Central memory CD8-positive, alpha-beta T cell (primary cell): ENCODE measurements at places on chromosomes 6 and 20.

DNA sequence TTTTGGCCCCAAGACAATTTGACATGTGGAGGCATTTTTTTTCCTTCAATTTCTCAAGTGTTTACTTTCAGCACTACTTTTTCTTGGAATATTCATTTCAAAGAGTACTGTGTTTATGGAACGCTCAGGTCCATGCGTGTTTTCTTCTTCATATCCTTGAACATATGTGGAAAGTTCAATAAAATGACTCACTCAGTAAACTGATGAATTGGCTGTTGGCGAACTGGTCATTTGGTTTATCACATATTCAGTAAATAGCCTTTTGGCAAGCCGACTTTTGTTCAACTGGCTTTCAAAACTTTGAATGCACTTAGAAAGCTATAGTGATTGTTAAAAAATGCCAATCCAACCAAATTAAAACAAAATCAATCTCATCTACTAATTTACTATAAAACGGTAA lies 964.6 kb upstream of the SLC35B3 start:
- no peak for DNase-seq

- no peak for DNase-seq
These were observed 415.4 kb upstream of the SPTLC3 start for GRCh38 chr20:12593342-12593873.

- DNase-seq = no peak
These were observed 603.4 kb upstream of the JAG1 start for GRCh38 chr20:11277170-11277569.

GRCh38 chr6:47967843-47968242 lies 143.2 kb downstream of the PTCHD4 start:
- no peak for DNase-seq

- no peak for DNase-seq
These were observed 13.3 kb downstream of the GRM4 start for GRCh38 chr6:34132486-34133185.

GRCh38 chr20:24873025-24873620 lies 75.9 kb upstream of the CST7 start:
- DNase-seq = no peak

DNA sequence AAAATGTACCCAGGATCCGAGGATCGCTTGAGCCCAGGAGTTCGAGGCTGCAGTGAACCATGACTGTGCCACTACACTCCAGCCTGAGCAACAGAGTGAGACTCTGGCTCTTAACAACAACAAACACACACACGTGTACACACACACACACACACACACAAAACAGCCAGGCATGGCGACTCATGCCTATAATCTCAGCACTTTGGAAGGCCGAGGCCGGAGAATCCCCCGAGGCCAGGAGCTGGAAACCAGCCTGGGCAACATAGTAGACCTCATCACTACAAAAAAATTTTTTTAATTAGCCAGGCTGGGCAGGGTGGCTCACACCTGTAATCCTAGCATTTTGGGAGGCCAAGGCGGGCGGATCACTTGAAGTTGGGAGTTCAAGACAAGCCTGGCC lies 23.3 kb upstream of the ARFGEF2 start:
- DNase-seq = no peak

GRCh38 chr20:15333170-15333569 lies 995.8 kb upstream of the FLRT3 start:
- DNase-seq = no peak

GRCh38 chr6:13146442-13146841 lies 181.9 kb downstream of the TBC1D7 start:
- no peak for DNase-seq

- no peak for DNase-seq
These were observed 24.1 kb downstream of the FASTKD5 start for GRCh38 chr20:3135507-3136070.

GRCh38 chr6:2448826-2449571 lies 203.6 kb upstream of the GMDS start:
- DNase-seq = no peak

- no peak for DNase-seq
These were observed 683.4 kb downstream of the RNF144B start for GRCh38 chr6:19070520-19070919.

GRCh38 chr20:43560974-43561373 lies 2.1 kb downstream of the SGK2 start:
- no peak for DNase-seq

GRCh38 chr6:131424016-131424415 lies 149.0 kb upstream of the ARG1 start:
- no peak for DNase-seq

DNA sequence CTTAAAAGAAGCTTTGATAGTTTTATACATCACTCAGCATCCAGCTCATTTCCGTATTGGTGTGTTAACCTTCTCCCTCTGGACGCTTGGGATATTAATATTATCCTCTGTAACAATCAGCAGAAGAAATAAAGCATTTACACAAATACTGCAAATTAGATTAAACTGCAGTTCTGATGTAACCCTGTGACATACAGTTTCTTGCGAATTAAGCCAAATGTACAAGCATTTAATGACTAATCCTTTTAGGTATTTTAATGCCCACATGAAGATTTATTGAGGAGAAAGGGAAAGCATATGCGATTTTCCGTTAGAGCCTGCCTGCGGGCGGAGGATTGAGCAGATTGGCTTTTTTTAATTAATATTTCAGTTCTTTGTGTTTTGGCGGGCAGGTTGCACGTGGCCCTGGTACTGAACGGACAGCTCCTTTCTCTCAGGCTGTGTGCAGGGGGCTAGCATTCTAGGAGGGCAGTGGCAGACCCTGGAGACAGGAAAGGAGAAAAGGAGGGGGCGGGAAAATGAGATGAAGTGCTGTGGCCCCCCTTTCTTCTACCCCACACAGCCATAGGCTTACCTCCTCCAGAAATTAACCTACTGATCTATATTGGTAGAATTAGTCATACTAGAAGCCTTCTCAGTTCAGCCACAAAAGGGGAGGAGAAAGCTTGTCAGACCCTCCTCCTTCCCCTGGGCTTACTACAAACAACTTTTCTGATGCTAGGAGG lies 14.1 kb upstream of the TFAP2D start:
- no peak for DNase-seq

- DNase-seq = no peak
These were observed 39.5 kb downstream of the FBXO5 start for GRCh38 chr6:152943260-152943897.

DNA sequence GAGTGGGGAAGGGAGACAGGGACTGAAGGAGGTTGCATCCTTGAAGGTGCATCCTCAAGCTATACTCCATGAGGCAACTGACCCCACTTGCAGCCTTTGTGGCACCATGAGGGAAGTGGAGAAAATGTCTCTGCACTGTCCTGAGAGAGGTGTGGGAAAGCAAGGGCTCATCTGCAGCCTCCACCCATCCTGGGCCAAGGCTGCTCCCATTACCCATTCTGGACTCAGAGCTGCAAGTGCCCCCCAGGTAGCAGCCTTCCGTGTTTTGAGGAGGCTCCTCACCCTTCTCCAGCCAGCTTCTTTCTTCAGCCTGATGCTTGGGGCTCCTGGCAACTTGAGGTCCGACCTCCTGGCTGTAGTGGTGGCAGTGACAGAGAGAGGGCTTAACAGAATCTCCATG lies 294.6 kb downstream of the CDH26 start:
- no peak for DNase-seq

- DNase-seq = no peak
These were observed 39.8 kb downstream of the HIVEP1 start for GRCh38 chr6:12051861-12052368.

DNA sequence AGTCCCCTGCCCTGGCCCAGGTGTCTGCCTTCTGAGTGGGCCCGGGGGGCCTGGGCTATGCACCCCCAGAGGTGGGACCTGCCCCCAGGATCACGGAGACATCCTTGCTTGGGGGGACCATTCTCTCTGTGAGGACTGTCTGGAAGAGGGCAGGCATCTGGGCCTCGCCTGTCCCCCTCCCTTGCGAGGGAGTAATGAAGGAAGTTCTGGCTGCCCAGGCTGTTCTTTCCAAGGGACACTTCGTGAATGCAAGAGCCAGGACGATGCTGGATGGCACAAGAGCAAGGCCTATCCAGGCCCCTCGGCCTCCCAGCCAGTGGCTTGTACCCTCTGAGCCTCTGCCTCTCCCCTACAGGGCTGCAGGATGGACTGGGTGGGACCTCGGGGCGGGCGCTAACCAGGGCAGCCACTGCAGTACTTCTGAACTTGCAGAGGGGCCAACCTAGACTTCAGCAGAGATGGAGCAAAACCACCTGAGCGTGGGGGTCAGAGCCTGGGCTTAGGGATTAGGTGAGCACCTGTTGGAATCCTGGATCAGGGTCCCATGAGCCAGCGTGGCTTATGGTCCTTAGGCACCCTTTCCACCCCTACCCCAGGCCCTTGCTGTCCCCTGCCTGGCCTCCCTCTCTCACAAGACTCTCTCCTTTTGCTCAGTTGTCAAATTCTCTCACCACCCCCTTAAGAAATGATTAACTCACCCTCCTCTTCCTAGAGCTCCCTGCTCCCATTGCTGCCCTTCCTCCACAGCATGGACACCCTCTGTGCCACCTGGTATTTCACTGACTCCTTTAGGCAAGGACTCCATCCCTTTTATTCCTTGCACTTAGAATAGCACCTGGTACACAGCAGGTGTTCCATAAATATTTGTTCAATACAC lies 53.2 kb downstream of the CTCFL start:
- DNase-seq = no peak

GRCh38 chr6:6590530-6590929 lies 2.0 kb downstream of the LY86 start:
- DNase-seq = no peak

- no peak for DNase-seq
These were observed 151.8 kb upstream of the PLCB4 start for GRCh38 chr20:8917084-8917483.

DNA sequence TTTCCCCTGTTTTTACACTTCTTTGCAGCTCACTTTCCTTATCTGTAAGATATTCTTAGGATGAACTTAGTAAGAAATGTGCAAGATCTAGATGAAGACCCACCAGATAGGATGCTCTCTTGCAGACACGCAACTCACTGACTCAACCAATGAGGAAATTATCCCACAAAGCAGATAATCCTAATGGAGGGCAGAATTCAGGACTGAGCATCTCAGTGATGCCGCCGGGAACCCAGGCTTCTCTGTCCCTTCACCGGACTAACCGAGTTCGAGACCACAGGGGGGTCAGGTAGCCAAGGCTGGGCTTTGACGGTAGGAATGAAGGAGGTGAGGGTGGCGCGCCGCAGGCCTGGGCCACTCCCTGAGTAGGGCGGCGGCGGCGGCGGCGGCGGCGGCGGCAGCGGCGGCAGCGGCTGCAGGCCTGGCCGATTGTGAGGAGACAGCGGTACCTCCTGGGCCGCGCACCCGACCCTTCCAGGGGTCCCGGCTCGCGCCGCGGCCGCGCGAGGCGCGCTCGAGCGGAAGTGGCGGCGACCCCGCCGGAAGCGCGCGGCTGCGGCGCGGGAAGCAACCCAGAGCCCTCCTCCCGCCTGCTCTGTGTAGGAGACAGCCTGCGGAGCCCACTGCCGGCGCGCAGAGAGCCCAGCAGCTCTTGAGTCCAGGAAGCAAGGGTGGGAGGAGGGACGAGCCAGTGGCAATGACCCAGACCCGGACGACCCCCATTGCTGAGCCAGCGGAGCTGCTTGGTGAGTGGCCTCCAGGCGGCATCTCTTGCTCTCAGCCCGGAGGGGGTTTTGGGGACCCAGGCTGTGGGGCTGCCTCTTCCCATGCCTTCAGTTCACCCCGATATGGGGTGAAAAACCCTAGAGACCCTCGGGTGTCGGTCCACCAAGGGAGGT lies at the start of gene KHDC1:
TSS of gene KHDC1 (minus strand) at position 526 of the 899 bp plus-strand sequence. CDS start 20,679 bp downstream, outside the sequence.
- peak; percentile 39 for DNase-seq

DNA sequence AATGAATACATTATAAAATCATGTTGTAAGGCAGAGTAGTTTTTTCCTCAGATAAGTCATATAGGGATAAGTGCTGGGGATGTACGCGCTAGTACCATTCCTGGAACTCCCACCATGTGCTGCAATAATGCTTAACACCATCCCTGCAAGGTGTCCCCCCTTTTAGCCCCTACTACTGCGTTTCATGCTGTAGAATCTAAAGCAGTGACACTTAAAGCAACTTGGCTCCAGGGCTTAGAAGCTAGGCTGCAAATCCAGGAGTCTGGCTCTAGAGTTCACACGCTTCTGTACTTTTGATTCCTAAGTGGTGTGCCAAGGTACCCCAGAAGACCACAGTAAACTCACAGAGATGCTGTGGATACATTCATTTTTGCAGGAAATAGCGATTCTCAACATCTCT lies 183.1 kb downstream of the DOK5 start:
- DNase-seq = no peak

GRCh38 chr20:44641325-44641724 lies 10.2 kb downstream of the ADA start:
- no peak for DNase-seq

DNA sequence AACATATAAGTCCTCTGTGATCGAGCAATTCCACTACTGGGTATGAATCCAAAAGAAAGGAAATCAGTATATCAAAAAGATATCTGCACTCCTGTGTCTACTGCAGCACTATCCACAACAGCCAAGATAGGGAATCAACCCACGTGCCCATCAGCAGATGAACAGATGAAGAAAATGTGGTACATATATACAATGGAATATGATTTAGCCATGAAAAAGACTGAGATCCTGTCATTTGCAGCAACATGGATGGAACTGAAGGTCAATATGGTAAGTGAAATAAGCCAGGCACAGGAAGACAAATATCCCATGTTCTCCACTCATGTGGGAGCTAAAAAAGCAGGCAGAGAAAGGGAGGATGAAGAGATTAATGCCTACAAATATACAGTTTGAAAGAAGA lies 95.7 kb upstream of the POPDC3 start:
- DNase-seq = no peak

- DNase-seq = no peak
These were observed 92.7 kb downstream of the SASH1 start for GRCh38 chr6:148435386-148435785.

GRCh38 chr20:57491373-57491772 lies 33.6 kb downstream of the CTCFL start:
- DNase-seq = no peak

GRCh38 chr6:36523936-36524499 lies 23.3 kb downstream of the STK38 start:
- DNase-seq = no peak

- DNase-seq = no peak
These were observed 183.3 kb downstream of the EDN1 start for GRCh38 chr6:12473494-12473893.

GRCh38 chr6:92827104-92827503 lies 592.3 kb downstream of the EPHA7 start:
- no peak for DNase-seq

DNA sequence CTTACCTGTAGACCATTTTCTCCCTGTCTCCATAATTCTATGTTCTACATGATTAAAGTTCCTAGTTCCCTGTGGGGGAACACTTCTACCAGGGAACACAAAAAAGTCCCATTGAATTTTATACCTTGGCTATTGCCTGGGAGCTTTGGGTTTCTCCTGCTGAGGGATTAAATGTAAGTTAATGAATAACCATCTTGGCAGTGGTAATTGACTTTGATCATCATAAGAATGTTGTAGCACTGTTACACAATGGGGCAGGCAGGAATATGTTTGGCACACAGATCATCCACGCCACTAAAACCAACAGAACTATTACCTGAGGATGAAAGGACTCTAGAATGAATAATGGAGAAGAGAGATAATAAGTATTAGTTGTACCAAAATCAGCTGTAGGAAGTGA lies 1106.2 kb upstream of the GJE1 start:
- DNase-seq = no peak
